Astrocyte (in vitro differentiated cells and primary cell): ENCODE measurements at places on chromosomes 3 and 15. TPM values are rescaled to one million over a fixed set of nuclear protein-coding genes. Genes with fewer than 3 reads are reported as not detected.

GRCh38 chr3:79086514-79086913, 681.3 kb downstream of the ROBO1 start:
- peak; percentile 25 for DNase-seq

DNA sequence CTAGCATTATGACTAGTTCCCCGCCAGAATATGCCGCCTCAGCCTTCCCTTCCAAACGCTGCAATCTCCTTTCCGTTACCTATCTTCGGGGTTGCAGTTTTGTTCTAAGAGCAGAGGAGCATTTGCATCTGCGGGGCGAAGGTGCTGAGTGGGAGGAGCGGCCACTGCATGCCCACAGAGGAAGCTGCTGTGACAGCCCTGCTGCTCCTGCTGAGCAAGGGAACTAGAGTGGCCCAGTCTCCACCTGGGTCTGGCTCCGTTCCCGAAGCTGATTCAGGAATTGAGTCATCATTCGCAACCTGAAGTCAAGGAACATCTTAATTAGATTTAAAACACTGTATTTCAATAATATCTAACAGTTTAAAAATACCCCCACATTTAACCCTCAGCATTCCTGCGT, 98.2 kb upstream of the TJP1 start:
- peak; percentile 47 for DNase-seq

DNA sequence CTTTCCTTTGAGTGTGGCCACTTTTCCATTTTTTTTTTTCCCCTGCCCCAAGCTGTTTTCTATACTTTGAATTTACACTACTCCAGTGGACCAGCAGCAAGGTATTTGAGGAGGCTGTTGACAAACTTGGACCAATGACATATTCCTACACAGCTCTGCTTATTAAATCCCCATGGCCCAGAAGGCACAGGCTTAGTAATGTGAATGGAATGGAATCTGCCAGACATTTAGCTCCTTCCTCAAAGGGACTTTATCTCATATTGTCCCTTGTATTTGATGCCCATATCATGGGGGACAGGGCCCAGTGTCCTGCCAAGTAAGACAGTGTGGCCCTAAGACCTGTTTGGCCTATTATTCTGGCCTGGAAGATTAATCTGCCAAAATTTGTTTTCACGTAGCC, 107.5 kb downstream of the CHCHD6 start:
- peak; percentile 25 for DNase-seq

- DNase-seq = no peak
Observed at GRCh38 chr3:36796161-36796560, 31.8 kb upstream of the DCLK3 start.

DNA sequence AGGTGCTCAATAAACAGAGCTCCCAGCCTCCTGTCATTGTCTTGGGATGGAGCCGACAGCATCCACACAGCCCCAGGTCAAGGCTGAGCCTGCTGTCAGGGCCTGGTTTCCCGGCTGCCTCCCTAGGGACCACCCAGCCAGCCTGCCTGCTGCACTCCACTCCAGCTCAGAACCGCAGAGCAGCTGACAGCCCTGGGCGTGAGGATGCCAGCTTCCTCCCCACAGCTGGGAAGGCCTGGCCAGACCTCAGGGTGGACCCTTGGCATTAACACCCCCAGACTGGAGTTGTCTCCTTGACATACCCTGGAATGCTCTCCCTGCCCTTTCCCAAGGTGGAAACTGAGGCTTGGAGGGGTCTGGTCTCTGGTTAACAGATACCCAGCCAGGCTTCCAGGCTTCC, 112.0 kb downstream of the WNT7A start:
- DNase-seq = no peak

DNA sequence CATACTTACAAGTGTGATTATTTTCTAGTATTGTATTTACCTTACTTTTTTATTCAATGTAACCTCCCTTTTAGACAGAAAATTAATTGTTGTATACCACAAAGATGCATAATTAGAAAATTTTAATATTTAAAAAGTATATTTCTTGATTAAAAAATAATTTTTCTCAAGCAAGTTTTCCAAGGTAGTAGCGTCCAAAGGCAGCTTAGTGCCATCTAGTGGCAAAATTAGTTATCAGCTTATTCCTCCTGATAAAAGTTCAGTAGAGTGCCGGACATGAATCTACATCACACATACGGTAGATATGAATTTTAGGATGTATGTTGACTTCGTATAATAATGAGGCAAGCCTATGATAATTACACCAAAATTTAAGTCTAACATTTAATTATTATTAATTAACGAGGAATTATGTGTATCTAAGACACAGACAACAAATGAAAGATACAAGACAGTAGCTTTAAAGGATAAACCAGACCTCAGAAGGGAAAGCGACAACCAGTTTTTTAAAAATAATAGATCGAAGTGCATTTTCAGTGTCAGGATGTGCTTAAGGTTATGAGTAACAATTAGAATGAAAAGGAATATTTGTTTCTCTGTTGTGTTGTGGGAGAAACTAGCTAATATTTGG, 405.9 kb downstream of the ROBO1 start:
- DNase-seq = no peak

DNA sequence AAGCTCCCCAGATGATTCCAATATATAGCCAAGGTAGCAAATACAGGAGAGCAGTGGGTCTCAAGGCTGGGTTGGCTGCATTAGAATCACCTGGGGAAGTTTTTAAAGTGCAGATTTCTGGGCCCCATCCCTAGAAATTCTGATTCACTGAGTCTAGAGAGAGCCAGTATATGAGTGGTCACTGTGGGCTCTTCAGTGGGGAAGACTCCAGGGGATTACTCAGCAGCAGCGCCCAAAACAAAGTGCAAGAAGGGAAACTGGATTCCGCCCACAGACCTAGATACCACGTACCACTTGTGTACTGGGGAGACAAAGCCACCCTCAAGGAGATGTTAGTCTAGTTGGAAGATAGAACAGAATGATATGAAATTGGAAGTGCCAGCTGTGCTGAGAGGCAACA, 40.0 kb downstream of the NME9 start:
- no peak for DNase-seq

The GOLGA8O gene
- total RNA-seq = 1.2 and 2.5 TPM in 2 replicates

The SLC22A13 gene
- total RNA-seq = 0.72 and 1.8 TPM in 2 replicates

The NR1I2 gene
- total RNA-seq = not detected in 2 replicates

The AADACL2 gene
- total RNA-seq = not detected in 2 replicates

The EFCAB12 gene
- total RNA-seq = 0.14 and 0.26 TPM in 2 replicates

The SH3GL3 gene
- 2.5 and 2.7 TPM in 2 replicates for total RNA-seq

The POLQ gene
- 0.82 and 1.3 TPM in 2 replicates for total RNA-seq

The GPR149 gene
- not detected in 2 replicates for total RNA-seq
